ENCODE measurements at places on chromosomes 12 and 14. TPM values are rescaled to one million over a fixed set of nuclear protein-coding genes. Genes with fewer than 3 reads are reported as not detected.

The OTX2 gene
- total RNA-seq: not detected

The ALG10B gene
- total RNA-seq: 5.3 TPM

The RPL10L gene
- total RNA-seq: not detected

The CDH24 gene
- total RNA-seq: 2.9 TPM

The STON2 gene
- total RNA-seq: 4.4 TPM

GRCh38 chr14:105312973-105313372, 1.6 kb upstream of the PACS2 start:
- no peak for DNase-seq
- no peaks in the 10 kb centered on the region for H3K27me3 ChIP-seq

DNA sequence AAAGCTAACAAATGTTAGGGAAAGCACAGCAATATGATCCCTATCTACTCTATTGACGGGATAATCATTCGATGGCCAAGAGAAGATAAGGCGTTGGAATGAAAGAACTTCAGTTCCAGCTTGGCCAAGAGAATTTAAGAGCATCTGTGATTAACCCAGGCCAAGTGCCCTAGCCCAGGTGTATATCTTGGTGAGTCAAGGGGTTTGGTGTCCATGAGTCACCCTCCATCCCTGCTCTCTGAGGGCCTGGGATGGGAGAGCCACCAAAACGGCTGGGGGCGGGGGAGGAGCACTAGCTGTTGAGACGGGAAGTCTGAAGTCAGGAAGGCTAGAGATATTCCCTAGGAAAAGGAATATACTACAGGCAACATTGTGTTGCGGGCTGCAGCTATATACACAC, 13.0 kb downstream of the TBPL2 start:
- no peaks in the 10 kb centered on the region for H3K36me3 ChIP-seq
- no peaks in the 10 kb centered on the region for H3K4me1 ChIP-seq
- H3K27me3 ChIP-seq: no peaks in the 10 kb centered on the region
- no peak for DNase-seq
- no peak overlapping the region for H3K4me3 ChIP-seq
- H3K27ac ChIP-seq: no peak overlapping the region

GRCh38 chr14:75318353-75318752, 39.7 kb downstream of the FOS start:
- no peak overlapping the region for H3K4me3 ChIP-seq
- peaks cover 5% of the 10 kb centered on the region for H3K27me3 ChIP-seq
- no peak for DNase-seq
- H3K36me3 ChIP-seq: no peaks in the 10 kb centered on the region

DNA sequence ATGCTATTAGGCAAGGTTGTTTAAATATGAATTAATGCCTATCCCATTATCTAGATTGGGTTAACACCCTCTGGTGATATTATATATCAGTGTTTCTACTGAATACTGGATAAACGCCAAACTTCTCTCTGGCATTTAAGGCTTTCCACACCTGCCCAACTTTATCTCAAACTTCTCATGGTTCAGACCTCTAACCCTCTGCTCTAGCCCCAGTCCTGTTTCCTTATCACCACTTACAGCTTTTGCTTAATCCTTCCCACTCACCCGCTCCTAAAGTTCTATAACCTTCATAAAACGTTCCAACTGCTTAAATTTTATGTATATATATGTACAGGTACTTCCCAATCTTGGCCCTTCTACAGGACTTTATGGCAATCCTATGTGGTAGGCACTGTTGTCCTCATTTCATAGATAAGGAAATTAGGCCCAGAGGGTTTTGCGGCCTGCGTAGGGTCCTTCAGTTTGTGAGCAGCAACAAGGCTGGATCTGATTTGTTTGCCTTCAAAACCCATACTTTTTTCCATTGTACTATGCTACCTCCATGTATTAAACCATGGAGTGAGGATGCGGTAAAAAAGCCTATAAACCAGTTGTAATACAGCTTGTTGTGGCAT, 1.2 kb downstream of the LPCAT3 start:
- no peak for DNase-seq
- H3K4me3 ChIP-seq: peak overlapping the region; percentile 70
- no peak overlapping the region for H3K27ac ChIP-seq
- peaks cover 10% of the 10 kb centered on the region for H3K36me3 ChIP-seq
- no peaks in the 10 kb centered on the region for H3K27me3 ChIP-seq
- H3K4me1 ChIP-seq: peaks cover 17% of the 10 kb centered on the region

- no peak overlapping the region for H3K4me3 ChIP-seq
- H3K36me3 ChIP-seq: peaks cover 49% of the 10 kb centered on the region
- no peak overlapping the region for H3K27ac ChIP-seq
- H3K4me1 ChIP-seq: no peaks in the 10 kb centered on the region
Measured at GRCh38 chr12:45853550-45853949, 124.0 kb downstream of the ARID2 start.

DNA sequence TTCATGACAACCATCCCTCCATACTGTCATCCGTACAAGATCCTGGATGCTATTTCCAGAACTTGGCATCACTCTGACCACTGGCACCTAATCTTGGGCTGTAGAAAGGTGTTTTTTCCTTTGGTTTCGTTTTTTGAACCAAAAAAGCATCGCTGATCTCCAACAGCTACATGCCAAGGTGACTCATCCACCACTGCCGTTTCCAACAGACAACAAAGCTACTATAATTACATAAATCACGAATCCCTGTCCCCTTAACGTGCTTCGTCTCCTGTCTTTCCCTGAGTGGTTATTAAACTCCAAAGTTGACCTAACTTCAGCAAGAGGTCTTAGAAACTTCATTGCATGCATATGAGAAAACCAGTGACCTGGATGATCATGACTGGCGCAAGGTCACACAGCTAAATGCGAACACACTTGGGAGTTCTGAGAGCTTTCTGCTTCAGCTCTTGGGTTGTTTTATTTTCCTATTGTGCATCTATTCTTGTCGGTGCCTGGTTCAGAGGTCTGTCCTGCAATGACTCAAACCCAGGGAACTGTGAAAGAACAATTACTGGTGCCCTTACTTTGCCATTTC, 99.9 kb downstream of the PPM1H start:
- H3K36me3 ChIP-seq: no peaks in the 10 kb centered on the region
- H3K27me3 ChIP-seq: no peaks in the 10 kb centered on the region
- no peak overlapping the region for H3K4me3 ChIP-seq

GRCh38 chr12:65935906-65936901, 111.9 kb downstream of the HMGA2 start:
- H3K27ac ChIP-seq: no peak overlapping the region
- H3K36me3 ChIP-seq: no peaks in the 10 kb centered on the region
- DNase-seq: no peak
- peaks cover 9% of the 10 kb centered on the region for H3K27me3 ChIP-seq
